Mammary epithelial cell (primary cell): ENCODE measurements at places on chromosomes 16 and 17. TPM values are rescaled to one million over a fixed set of nuclear protein-coding genes. Genes with fewer than 3 reads are reported as not detected.

The LGALS9B gene
- total RNA-seq: not detected in 2 replicates

The CD300E gene
- not detected in 2 replicates for total RNA-seq

- no peak for DNase-seq
These were observed 69.6 kb downstream of the PLXDC1 start for GRCh38 chr17:39081851-39082250.

DNA sequence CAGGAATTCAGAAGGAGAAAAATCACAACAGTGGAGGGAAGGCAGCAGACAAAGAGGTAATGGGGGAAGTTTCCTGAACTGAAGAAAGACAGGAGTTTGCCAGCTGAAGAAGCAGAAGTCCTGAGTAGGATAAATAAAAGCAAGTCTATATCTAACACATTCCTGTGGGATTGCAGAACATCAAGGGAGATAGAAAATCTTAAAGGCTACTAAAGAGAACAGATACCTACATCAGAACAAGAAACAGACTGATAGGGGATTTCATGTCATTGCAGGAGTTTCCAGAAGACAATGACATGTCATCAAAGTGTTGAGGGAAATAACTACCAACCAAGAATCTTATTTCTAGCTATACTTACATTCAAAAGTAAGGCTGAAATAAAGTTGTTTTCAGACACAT, 21.3 kb upstream of the CRYBA1 start:
- DNase-seq: no peak

DNA sequence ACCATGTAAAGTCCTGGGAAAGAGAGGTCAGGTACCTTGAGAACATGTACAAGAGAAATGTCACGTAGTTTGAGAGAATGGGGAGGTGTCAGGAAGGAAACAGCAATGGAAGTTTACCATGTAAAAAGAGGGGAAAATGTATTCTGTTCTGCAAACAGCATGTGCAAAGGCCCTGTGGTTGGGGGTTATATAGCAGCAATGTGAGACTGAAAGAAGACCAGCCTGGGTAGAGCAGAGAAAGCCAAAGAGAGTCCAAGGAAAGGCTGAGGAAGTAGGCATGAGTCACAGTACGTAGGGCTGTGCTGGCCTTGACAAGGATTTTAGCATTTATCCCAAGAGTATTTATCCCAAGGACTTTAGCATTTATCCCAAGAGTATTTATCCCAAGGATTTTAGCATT, 141.3 kb upstream of the CACNG3 start:
- no peak for DNase-seq

- no peak for DNase-seq
These were observed 254.5 kb downstream of the FTO start for GRCh38 chr16:53958341-53958880.

The SLC52A1 gene
- total RNA-seq: 0.50 TPM

DNA sequence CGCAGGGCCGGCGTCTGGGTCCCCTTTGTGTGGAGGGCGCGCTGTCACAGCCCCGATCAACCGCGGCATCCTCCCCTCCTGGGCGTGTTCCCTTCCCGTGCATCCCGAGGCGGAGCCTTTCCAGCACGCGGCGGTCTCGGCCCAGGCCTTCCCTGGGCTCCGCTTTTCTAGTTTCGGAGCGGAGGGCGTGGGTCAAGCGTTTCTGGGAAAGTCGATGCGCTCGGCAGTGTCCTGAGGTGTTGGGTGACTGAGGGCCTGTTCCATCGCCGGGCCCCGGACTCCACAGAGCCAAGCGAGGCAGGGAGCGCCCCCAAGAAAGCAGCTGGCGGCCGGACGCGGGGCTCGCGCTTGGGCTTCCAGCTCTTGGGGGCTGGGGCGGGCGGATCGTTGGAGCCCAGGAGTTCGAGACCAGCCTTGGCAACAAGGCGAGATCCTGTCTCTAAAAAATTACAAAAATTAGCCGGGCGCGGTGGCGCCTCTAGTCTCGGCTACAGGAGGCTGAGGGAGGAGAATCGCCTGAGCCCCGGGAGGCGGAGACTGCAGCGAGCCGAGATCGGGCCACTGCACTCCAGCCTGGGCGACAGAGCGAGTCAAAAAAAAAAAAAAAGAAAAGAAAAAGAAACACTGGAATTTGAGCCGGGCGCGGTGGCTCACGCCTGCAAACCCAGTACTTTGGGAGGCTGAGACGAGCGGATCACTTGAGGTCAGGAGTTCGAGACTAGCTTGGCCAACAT, 806 bp downstream of the IFT140 start:
- no peak for DNase-seq

GRCh38 chr17:30381340-30381659, 2.6 kb downstream of the CPD start:
- no peak for DNase-seq

The GRB2 gene
- 61.5 TPM for total RNA-seq

- DNase-seq: no peak
These were observed 3.6 kb downstream of the ZNF423 start for GRCh38 chr16:49852279-49852678.
